NCI-H510A (cell line): ENCODE measurements at places on chromosomes 2 and 18.
A peak's percentile ranks its signal among the peaks of the same experiment; 100 is the strongest.

DNA sequence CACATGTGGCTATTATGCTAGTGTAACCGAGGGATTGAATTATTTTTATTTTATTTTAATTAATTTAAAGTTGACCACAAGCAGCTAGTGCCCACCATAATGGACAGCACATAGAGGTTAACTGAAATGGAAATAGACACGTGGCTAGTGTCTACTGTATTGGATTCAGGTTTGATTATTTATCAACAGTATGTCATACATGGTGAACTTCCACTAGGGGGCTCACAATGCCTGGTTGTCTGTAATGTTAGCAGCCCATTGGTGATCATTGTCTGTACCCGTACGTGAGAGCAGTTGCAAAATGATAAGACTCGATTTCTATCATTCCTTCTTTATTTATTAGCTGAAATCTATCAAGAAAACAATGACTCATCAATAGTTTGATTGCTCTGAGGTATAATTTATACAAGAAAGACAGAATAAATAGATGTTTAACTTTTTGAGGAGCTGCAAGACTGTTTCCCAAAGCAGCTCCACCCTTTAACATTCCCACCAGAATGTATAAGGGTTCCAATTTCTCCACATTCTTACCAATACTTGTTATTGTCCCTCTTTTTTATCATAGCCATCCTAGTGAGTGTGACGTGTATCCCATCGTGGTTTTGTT, 76.5 kb downstream of the CYBRD1 start:
- peak; percentile 33 for DNase-seq

DNA sequence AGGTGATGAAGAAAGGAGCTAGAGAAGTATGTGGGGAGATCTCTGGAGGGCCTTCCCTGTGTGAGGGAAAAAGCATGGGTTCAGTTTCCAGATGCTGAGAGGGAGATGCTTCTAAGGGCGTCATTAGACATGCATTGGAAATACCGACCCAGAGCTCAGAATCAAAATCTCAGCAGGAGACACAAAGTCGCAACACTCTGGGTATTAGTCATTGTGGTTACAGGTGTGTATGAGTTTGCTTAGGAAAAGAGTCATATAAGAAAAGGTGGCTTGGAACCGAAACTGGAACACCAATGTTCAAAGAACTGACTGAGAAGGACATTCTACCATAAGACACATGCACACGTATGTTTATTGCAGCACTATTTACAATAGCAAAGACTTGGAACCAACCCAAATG, 477.1 kb downstream of the FBXO15 start:
- no peak for DNase-seq

- no peak for DNase-seq
Observed at GRCh38 chr2:73031725-73032701, 39.5 kb downstream of the SFXN5 start.

GRCh38 chr2:177673602-177674595, 281.3 kb downstream of the AGPS start:
- DNase-seq = no peak

- no peak for DNase-seq
Observed at GRCh38 chr2:86476918-86477317, 35.7 kb downstream of the KDM3A start.

DNA sequence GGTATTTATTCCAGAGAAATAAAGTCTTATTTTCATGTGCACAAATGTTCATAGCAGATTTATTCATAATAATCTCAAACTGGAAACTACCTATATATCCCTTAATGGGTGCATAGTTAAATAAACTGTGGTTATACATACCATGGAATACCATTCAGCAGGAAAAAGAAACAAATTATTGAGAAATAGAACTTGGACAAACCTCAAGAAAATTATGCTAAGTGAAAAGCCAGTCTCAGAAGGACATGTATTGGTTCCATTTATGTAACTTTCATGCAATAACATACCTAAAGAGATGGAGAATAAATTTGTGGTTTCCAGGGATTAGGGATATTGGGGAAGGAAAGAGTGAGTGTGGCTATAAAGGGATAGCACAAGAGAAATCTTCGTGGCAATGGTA, 452.6 kb downstream of the SETBP1 start:
- no peak for DNase-seq

- DNase-seq = no peak
Observed at GRCh38 chr2:100237770-100238169, 84.5 kb downstream of the LONRF2 start.

GRCh38 chr2:147500229-147500628, 344.6 kb upstream of the ACVR2A start:
- DNase-seq = no peak

DNA sequence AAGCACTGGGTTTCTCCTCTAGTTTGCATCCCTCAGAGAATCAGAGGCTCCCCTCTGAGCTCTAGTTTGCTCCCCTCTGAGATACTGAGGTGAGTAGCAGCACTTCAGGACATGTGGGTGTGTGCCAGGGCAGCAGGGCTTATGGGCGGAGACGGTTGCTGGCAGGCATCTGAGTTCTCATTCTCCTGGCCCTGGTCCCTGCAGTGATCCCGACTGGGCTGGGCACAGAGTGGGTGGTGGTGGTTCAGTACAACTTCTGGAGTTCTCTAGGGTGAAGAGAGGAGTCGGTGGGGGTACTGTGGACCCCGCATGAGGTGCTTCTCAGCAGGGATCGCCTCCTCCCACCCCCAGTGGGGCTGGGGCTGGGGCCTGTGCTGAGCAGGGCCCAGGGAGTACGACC, 47.9 kb downstream of the BOLA3 start:
- DNase-seq = no peak

- peak; percentile 5 for DNase-seq
Observed at GRCh38 chr18:37710726-37711125, 145.1 kb upstream of the CELF4 start.

GRCh38 chr2:68367953-68368653, 3.0 kb downstream of the PLEK start:
- DNase-seq = no peak

DNA sequence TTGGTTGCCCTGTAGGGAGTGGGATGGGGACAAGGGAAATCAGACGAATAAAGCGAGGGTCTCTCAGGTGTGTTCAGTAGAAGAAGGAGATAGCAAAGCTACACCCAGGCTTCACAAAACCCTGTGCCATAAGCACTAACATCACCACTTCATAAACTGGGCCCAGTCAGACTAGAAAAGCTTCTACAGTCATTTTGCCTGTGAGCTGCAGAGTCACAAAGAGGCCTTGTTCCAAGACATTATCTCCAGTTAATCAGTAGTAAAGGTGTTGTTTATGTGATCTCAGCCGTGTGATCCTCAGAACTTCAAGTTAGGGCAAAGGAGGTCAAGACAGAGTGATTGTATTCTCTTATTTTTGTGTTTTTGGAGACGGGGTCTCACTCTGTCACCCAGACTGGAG, 148.0 kb downstream of the GALR1 start:
- no peak for DNase-seq

DNA sequence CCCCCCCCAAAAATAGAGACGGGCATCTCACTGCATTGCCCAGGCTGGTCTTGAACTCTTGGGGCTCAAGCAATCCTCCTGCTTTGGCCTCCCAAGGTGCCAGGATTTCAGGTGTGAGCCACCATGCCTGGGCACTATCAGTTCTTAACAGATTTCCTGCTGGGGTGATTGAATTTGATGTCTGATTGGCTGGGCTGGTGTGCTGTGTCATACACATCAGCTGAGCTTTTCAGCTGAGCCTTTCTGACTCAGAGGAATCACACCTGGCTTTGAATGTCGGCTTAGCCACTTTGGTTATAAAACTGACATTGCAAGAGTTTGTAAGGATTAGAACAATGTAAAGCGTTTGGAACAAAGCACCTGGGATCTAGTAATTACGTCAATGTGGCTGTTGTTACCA, 18.9 kb downstream of the NCAPH start:
- DNase-seq = no peak

DNA sequence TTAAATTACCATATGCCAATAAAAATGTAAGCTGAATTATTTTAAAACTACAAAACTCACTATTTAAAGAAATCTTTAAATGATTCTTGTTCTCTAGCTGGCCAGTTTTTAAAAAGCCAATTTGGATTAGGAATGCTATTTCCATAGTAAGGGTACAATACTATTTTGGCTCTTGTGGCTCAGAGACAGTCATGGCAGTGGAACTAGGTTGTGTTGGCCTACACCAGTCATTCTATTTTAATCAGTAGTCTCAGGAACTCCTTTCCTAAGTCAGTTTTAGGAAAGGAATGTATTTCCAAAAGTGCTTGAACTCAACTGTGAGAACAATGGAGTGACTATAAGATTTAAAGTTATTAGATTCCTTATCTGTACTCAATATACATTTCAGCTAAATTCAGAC, 5.9 kb downstream of the BOLL start:
- DNase-seq = no peak

DNA sequence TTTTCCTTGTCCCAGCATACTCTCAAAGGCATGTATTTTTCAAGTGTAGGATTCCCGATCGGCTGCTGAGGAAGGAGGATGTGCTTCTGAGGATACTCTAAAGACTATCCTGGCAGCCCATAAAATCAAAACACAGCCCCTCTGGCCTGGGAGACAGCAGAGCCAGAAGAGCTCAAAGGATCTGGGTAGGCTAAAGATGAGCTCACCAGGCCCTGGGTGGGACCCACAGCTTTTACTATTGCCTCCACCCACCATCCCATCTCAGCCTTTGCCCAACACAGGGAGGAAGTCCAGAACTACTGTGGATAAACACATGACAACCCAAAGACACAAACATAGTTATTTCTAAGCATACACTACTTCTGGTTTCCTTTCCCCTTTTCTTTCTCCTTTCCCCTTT, 79.1 kb upstream of the ZFP36L2 start:
- no peak for DNase-seq

DNA sequence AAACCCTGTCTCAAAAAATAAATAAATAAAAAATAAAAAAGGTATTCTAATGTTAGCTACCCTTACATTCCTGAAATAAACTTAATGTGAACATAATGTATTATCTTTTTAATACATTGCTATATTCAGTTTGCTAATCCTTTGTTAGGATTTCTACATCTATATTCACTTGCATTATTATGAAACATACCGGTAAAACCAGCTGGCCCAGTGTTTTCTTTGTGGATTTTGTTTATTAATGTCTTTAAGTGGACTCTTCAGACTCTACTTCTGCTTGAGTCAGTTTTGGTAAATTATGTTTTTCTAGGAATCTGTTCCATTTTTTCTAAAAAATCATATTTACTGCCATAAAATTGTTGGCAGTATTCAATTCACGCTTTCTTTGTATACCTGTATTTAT, 34.5 kb downstream of the PTPN2 start:
- no peak for DNase-seq

GRCh38 chr2:238655198-238655860, 192.6 kb upstream of the TWIST2 start:
- DNase-seq = no peak

GRCh38 chr2:70431716-70432347, 121.8 kb downstream of the TGFA start:
- no peak for DNase-seq

- no peak for DNase-seq
Observed at GRCh38 chr18:8507361-8507760, 101.9 kb upstream of the RAB12 start.

DNA sequence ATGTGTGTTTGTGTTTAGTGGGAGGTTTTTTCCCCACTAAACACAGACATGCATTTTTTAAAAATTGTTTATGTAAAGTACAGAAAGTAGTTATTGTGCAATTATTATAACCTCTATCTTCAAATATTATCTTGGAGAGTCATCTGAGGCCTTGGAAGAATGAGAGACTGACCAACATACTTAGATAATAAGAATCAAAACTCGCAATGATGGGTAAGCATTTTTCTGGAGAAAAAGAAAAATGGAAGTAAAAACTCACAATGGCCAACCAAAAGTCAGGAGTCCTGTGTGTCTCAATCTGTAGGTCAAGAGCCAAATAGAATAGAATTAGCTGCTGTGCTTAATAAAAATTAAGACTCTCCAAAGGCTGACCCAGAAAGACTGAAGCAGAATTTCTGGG, 43.0 kb downstream of the MEMO1 start:
- DNase-seq = no peak

DNA sequence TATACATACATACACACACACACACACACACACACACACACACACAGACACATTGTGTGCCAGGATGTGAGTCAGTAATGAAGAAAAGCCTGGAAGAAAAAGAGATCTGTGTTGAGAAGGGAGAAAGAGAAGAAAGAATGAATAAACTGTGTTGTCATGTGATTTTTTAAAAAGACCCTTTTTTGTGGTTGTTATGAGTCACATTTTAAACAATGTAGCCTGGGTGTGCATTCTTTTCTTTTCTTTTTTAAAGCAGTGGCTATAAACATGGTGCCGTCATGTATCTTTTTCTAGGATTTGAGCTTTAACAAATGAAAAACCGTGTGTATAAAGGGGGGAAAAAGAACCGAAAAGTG, 87.2 kb downstream of the NRP2 start:
- DNase-seq = no peak

GRCh38 chr2:130727286-130727924, 1.5 kb upstream of the GPR148 start:
- DNase-seq = no peak

- DNase-seq = peak; percentile 87
Observed at GRCh38 chr2:169824373-169825333, at the start of gene METTL5. METTL5 (minus strand) TSS chr2:169824905; CDS start chr2:169824597, 308 bp downstream.

DNA sequence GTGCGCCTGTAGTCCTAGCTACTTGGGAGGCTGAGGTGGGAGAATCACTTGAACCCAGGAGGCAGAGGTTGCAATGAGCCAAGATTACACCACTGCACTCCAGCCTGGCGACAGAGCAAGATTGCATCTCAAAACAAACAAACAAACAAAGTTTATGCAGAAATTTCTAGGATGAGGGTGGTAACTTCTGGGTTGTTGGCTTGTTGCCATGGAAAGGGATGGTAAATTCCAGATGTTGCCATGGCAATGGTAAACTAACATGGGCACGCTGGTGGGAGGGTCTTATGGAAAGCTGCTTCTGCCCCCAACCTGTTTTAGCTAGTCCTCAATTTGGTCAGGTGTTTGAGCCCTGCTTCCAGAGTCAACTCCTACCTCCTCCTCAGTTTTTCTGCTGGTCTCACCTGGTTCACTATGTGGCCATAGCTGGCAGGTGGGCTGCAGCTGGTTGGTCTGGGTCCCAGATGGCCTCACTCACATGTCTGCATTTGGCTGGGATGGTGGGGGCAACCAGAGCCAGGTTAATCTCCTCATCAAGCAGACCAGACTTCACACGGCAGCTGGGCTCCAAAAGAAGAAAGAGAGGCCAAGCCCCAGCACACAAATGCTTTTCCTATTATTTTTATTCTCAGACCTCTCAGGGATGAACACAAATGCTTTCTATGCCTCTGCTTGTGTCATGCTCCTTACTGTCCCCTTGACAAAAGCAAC, 26.6 kb upstream of the TEX44 start:
- DNase-seq = no peak
